Posterior vena cava (tissue), 2 donors: ENCODE measurements at places on chromosomes 3 and 15. TPM values are rescaled to one million over a fixed set of nuclear protein-coding genes. Genes with fewer than 3 reads are reported as not detected.

GOLGA6D gene
- total RNA-seq: not detected

PARP15 gene
- total RNA-seq: 3.5 TPM

ALPK3 gene
- total RNA-seq: 27.3 TPM

HACD2 gene
- total RNA-seq: 16.5 TPM

DNA sequence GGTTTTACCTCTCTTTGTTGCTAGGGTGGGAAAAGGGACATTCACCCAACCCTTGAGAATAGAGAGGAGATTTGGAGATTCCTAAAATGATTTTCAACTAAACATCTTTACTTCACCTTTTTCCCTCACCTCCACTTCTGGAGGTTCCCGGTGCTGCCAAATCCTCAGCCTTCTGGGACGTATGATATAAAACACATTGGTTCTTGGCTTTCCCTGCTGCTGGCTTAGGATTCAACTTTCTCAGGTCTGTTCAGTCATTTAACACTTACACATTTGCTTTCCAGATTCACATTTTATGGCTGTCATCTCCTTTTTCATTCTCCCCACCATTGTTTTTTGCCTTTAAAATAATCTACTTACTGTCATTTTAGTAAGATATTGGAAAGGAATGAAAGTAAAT, 106.6 kb downstream of the PIK3R4 start:
- DNase-seq: no peak

DNA sequence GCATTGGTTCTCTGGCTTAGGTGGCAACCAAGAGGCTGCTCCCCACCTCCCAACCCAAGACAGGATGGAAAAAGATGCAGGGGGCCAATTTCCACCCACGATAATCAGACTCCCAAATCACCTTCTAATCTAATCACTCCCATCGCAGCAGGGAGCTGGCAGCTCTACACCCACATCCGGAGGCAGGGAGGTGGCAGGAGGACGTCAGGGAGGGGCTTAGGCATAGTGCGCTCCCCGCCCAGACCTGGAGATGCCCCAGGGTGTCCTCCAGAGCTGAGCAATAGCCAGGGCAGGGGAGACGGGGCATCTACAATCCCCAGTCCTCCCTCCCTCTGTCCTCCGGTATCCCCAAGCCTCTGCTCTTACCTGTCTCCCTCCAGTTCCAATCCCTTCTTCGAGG, 70.5 kb upstream of the SEC13 start:
- DNase-seq: peak; percentile 52

DNA sequence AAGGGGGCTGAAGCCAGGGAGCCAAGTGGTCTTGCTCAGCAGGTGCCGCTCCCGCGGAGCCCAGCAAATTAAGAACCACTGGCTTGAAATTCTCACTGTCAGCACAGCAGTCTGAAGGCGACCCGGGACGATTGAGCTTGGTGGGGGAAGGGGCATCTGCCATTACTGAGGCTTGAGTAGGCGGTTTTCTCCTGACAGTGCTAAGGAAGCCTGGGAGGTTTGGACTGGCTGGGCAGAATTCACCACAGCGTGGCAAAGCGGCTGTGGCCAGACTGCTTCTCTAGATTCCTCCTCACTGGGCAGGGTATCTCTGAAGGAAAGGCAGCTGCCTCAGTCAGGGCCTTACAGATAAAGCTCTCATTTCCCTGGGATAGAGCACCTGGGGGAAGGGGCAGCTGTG, 57.0 kb upstream of the GPR149 start:
- DNase-seq: no peak

- no peak for DNase-seq
Observed at GRCh38 chr3:17672506-17672905, 69.9 kb downstream of the TBC1D5 start.

DNA sequence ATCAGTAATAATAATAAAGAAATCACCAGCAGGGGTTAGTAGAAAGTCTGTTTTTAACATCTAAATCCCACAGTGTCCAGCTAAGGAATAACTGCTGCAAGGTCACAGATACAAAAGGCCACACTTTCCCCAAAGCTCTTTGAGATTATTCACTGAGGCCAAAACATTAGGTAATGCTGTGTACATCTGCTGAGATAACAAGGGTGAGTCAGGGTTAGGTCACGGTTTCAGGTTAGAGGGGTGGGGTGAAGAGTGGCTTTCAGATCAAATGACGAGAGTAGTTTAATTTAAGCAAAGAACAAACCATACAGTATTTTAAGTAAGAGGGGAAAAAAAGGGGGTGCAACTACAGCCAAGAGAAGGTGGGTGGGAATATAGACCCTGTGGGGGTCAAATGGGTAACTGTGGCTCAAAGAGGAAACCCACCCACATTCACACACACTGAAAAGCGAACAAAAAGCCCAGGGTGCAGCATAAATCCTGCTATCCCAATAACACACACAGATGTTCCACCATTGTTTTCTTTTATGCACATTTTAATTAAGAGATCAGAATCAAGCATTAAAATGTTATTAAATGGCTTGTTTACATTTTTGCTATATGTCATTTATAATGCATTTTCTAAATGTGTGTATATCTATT, 412.9 kb downstream of the TIGIT start:
- DNase-seq: no peak

DNA sequence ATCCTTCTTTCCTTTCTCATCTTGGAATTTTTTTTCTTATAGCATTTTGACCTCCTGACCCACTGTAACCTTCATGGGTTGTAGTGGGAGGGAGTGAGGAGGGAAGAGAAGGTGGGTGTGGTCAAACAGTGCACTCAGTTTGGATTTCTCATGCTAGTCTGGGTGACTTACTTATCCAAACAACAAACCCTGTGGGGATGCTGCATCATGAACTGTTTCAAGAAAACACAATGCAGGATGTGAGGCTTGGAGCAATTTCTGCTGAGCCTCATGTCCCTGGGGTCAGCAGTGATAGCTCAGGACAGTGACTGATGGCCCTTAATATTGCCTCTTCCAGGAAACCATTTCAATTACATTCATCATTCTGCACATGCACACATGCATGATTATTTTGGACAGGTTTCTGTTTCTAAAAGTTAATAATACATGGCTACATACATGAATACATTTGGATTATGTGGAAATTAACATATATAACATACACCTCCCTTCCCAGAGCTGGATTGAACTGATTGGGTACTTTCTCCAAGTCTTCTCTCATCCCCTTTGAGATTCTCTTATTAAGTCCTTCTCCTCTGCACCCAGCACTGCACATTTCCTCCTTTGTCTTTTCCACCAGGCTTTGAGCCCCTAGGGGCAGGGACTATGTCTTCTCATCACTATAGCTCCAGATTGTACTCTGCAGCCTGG, 61.2 kb downstream of the ADAMTSL3 start:
- no peak for DNase-seq

DNA sequence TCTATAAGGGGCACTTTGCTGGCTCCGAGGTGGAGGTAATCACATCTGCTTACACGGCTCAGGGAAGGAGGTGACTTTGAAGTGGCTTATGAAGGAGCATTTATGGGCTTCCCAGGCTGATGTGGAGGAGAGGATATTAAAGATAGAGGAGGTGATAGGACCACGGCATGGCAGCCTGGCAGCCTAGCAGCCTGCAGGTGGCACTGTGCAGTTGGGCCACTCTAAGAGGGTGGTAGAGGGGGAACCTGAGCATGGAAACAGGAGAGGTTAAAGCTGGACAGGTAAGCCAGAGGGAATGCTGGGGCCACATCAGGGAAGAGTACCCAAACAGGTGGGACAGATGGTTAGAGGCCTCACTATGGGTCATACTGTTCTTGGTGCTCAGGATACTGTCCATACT, 375.0 kb downstream of the WDR72 start:
- no peak for DNase-seq

DNA sequence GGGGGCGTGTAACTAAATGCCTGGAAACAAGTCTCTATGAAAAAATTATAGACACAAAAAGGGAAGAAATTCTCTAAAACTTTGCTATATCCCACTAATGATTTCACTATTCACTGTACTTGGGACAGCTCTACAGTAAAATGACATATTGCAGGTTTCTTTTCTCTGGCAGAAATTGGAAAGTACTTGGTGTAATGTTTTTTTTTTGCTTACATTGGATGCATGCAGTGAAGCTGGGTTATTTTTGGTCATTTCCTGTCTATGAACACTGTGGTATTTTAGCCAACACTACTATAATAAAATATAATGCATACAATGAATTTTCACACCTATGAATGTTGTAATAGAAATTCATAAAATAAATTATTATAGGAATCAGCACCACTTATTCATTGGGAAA, 109.7 kb downstream of the LRRC49 start:
- DNase-seq: no peak

GRCh38 chr15:63560741-63561448, 36.3 kb upstream of the FBXL22 start:
- no peak for DNase-seq

- DNase-seq: no peak
Observed at GRCh38 chr3:38460377-38461270, 6.9 kb downstream of the ACVR2B start.

DNA sequence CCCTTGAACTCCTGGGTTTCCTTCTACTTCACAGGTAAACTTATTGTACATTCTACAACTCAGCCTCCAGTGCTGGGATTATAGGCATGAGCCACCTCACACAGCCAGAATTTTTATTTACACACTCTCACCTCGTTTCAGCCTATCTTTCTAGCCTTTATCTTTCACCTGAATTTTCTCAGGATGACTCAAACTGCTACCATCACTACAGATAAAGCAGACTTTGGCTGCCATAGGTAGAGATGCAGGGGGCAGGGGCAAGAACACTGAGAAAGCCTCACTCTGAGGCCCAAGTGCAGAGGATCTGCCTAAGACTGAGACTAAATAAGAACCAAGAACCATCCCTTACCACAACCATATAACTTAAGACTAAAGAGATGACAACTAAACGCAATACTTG, 59.0 kb downstream of the ETFA start:
- DNase-seq: no peak

GRCh38 chr15:31325595-31326155, 960 bp upstream of the KLF13 start:
- DNase-seq: peak; percentile 91
